ENCODE measurements at places on chromosomes 12 and 14. TPM values are rescaled to one million over a fixed set of nuclear protein-coding genes. Genes with fewer than 3 reads are reported as not detected.

NGB gene
- total RNA-seq: not detected

HSPB8 gene
- 40.1 TPM for total RNA-seq

SLIRP gene
- total RNA-seq: 163 TPM

AQP6 gene
- not detected for total RNA-seq

OR6C2 gene
- not detected for total RNA-seq

ASIC1 gene
- 1.8 TPM for total RNA-seq

DNA sequence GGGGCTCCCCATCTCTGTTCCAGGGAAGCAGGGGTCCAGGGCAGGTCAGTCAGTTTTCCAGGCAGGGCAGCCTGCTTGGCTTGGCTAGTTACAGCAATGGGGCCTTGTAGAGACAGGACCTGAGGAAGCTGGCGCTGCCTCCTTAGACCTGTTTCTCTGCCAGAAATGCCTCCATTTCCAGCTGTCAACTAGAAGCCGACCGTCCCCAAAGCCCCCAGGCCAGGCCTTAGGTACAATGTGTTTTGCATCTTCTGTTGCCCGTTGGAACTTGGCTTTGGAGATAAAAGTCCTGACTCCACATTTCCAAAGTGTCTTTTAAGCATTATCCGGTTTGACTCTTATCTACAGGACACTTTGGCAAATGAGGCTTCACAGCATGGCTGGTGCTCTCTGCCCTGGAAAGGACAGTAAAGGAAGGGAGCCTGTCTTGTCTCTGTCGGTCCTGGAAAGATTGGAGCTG lies 42.6 kb downstream of the KRT80 start:
- DNase-seq: no peak

- peak; percentile 95 for DNase-seq
Observed at GRCh38 chr12:109951136-109951535, 45.0 kb downstream of the GIT2 start.

- no peak for DNase-seq
Observed at GRCh38 chr12:80491166-80491565, 47.1 kb downstream of the PTPRQ start.

- DNase-seq: no peak
Observed at GRCh38 chr12:2647186-2647585, 147.6 kb upstream of the FKBP4 start.

GRCh38 chr14:75968456-75968855 lies 13.3 kb downstream of the TGFB3 start:
- DNase-seq: no peak

DNA sequence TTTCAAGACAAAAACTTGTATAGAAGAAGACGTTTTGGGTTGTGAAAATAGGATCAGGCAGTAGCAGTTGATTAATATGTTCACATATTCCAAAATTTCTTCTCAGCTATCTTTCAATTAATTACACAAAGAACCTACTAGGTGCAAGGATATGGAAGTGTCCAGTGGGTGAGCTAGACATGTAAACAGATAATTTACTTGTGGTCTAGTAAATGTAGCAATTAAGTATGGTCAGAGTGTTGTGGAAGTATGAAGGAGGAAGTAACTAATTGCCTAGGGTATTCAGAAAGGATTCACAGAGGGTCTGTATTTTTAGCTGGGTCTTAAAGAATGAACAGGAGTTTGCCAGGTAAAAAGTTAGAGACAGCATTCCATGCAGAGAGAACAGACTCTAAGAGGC lies 5.9 kb downstream of the GOLGA5 start:
- no peak for DNase-seq

DNA sequence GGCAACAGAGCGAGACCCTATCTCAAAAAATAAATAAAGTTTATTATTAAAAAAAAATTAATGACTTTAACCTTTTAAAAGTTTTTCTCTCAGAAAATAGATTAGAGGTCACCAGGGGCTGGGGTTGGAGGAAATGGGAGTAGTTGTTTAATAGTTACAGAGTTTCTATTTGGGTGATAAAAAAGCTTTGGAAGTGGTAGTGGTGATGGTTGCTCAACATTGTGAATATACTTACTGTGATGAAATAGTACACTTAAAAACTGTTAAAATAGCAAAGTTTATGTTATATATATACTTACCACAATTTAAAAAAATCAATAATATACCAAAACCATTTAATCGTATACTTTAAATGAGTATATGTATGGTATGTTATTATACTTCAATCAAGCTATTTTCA lies 59.6 kb downstream of the ARL6IP4 start:
- no peak for DNase-seq

DNA sequence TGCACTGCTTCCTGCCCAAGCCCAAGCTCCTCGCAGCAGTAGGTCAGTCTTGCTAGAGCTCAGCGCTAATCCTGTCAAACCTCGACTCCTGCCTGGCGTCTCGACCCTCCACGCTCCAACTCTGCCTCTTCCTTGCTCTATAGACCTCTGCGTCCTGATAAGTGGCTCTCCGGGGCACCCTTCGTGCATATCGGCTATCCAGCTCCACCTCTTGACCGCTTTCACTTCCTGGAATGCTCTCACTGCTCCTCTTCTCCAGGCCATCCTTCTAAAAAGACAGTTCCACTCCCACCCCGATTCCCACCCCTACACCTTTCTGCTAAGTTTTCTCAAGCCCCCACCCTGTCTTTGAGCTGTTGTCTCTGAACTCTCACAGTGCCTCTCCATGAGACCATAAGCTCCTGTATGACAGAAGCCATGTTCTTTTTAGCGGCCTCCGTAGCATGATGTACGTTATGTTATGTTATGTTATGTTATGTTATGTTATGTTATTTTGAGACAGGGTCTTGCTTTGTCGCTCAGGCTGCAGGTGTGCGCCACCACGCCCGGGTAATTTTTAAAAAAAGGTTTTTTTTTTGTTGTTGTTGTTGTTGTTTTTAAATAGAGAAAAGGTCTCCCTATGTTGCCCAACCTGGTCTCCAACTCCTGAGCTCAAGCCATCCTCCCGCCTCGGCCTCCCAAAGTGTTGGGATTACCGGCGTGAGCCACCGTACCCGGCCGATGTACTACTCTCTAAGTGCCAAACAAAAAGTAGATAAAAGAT lies 601 bp downstream of the COX14 start:
- DNase-seq: peak; percentile 27

- DNase-seq: no peak
Observed at GRCh38 chr12:62693376-62694050, 226.9 kb downstream of the MON2 start.

- DNase-seq: no peak
Observed at GRCh38 chr14:99214701-99215100, 57.3 kb downstream of the BCL11B start.

- DNase-seq: no peak
Observed at GRCh38 chr14:93748208-93749075, 39.8 kb downstream of the PRIMA1 start.
